Immature natural killer cell (primary cell): ENCODE measurements at places on chromosomes 12 and 14.

DNA sequence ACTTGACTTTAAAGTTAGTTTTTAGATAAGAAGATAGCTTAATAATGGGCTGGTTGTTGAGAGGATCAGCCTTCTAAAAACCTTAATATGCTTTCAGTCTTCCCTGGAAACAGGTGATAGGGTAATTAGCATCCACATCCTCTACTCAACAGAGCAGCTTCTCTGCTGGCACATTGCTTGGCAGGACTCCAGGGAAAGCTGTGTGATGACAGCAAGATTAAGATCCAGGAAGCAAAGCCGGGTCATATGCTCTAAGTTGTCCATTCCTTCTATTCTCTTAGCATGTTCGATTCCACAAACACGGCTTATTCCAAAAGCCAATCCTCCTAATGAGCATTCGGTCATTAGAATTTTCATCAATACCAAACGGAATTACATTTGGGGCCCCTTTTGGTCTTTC, 87.0 kb downstream of the HMGA2 start:
- peaks cover 4% of the 10 kb centered on the region for H3K36me3 ChIP-seq
- H3K4me3 ChIP-seq: no peak overlapping the region
- H3K4me1 ChIP-seq: no peaks in the 10 kb centered on the region
- DNase-seq: no peak
- H3K27me3 ChIP-seq: peaks cover 9% of the 10 kb centered on the region

DNA sequence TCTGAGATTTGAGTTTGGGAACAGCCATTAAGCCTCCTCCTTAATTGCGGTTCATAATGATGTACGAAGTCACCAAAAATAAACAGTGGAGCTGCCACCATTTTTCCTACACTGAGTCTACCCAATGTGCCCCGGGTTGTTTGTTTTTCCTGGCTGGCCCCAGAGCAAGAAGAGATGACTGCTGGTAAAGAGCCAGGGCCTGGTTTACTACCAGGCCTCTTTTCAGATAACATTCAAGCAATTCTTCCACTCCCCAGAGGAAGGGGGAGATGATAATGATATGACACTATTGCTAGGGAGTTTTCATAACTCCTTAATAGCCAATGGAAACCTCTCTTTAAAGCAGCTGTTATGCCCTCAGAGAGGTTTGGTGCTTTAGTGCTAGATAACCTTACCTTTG, 42.3 kb downstream of the BRAP start:
- no peak for DNase-seq
- H3K27me3 ChIP-seq: peaks cover 3% of the 10 kb centered on the region
- peaks cover 3% of the 10 kb centered on the region for H3K4me1 ChIP-seq
- no peak overlapping the region for H3K4me3 ChIP-seq
- H3K27ac ChIP-seq: no peak overlapping the region

- DNase-seq: no peak
- H3K4me3 ChIP-seq: no peak overlapping the region
- no peak overlapping the region for H3K27ac ChIP-seq
- H3K27me3 ChIP-seq: peaks cover 4% of the 10 kb centered on the region
- no peaks in the 10 kb centered on the region for H3K4me1 ChIP-seq
Observed at GRCh38 chr12:50042693-50043092, 14.7 kb upstream of the ASIC1 start.

GRCh38 chr14:61346221-61346620, 24.8 kb downstream of the PRKCH start:
- H3K27me3 ChIP-seq: peaks cover 39% of the 10 kb centered on the region
- peaks cover 8% of the 10 kb centered on the region for H3K36me3 ChIP-seq
- H3K4me3 ChIP-seq: peak overlapping the region; percentile 77
- H3K27ac ChIP-seq: peak overlapping the region; percentile 97

GRCh38 chr12:121990692-121991603, 30.7 kb upstream of the BCL7A start:
- DNase-seq: no peak
- peaks cover 2% of the 10 kb centered on the region for H3K4me1 ChIP-seq
- H3K27me3 ChIP-seq: peaks cover 7% of the 10 kb centered on the region
- no peak overlapping the region for H3K27ac ChIP-seq
- no peaks in the 10 kb centered on the region for H3K36me3 ChIP-seq
- no peak overlapping the region for H3K4me3 ChIP-seq

GRCh38 chr12:6494258-6494743, 399 bp downstream of the NCAPD2 start:
- no peak for DNase-seq
- H3K36me3 ChIP-seq: no peaks in the 10 kb centered on the region
- peak overlapping the region; percentile 97 for H3K27ac ChIP-seq
- H3K4me1 ChIP-seq: peaks cover 45% of the 10 kb centered on the region
- H3K27me3 ChIP-seq: peaks cover 9% of the 10 kb centered on the region

DNA sequence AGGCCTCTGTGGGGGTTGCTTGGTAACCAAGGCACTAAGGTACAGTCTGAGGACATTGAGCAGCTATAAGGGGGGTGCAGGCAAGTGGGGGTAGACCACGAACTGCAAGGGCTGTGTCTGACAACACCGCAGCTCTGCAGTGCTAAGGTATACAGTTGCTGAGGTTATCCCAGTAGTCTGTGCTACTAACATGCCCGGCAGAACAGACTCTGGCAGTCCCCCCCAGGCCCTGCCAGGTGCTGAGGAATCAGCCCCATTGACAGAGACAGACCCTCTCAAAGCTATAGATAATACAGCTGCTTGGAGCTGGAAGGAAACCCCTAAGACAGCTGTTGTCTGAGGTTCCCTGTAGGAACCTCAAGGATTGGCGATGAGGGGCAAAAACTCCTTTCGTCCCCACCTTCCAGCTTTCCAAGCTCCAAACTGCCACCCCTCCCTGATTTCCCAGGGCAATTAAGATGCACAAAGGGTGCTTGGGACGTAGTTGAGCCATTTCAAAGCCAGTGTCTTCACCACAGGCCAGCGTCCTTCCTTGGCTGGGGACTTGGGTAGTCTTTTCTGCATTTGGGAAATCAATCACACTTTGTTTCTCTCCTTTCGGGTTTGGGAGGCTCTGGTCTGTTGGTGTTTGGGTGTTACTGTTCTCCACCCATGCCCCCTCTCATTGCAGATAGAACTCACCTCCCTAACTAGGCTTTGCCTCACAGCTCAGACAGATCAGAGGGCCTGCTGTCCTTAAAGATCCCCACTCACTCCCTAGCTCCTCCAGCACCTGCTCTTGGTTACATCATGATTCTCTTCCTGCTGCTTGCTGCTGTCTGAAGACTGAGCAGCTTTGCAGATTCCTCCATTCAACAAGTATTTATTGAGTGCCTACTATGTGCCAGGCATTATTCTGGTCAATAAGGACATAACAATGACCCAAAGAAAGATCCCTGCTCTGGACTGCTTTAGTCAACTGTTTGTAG, 2.0 kb upstream of the MYH7 start:
- no peak for DNase-seq
- peaks cover 3% of the 10 kb centered on the region for H3K4me1 ChIP-seq

- H3K27me3 ChIP-seq: peaks cover 42% of the 10 kb centered on the region
- peak overlapping the region; percentile 99 for H3K4me3 ChIP-seq
- DNase-seq: no peak
- H3K27ac ChIP-seq: peak overlapping the region; percentile 99
- peaks cover 8% of the 10 kb centered on the region for H3K36me3 ChIP-seq
Observed at GRCh38 chr12:57519796-57520052, 590 bp downstream of the DDIT3 start.

DNA sequence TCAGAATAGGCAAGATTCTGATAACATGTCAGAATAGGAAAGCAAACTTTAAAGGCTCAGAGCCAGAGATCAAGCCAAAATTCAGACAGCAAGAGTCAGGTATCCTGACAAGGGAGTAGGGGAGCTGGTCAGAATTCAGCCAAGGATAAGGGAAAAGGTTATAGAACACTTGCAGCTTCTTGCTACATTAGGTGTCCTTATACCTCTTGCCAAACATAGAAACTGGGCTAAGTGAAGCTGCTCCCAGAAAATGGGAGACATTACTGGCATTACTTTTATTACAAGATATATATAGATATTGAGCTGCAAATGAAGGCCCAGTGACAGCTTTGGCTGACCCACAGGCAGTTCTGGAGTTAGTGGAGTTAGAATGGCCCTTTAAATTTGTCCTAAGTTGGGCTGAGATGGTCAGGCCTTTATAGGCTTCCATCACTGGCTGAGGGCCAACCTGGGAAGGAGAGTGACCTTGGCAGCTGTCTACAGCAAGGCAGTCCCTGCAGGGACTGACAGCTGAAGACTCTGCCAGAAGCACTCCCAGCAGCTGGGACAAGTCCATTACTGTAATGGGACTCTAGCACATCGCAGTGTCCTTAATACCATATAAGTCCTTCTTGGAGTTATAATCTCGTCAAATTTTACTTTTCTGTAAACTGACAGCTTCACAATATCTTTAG, 83.0 kb downstream of the LRRC9 start:
- no peaks in the 10 kb centered on the region for H3K4me1 ChIP-seq
- DNase-seq: no peak
- no peaks in the 10 kb centered on the region for H3K36me3 ChIP-seq
- H3K27me3 ChIP-seq: peaks cover 10% of the 10 kb centered on the region

GRCh38 chr12:79183926-79184325, 319.4 kb downstream of the SYT1 start:
- H3K4me3 ChIP-seq: no peak overlapping the region
- no peak for DNase-seq
- H3K27me3 ChIP-seq: no peaks in the 10 kb centered on the region
- H3K27ac ChIP-seq: no peak overlapping the region

DNA sequence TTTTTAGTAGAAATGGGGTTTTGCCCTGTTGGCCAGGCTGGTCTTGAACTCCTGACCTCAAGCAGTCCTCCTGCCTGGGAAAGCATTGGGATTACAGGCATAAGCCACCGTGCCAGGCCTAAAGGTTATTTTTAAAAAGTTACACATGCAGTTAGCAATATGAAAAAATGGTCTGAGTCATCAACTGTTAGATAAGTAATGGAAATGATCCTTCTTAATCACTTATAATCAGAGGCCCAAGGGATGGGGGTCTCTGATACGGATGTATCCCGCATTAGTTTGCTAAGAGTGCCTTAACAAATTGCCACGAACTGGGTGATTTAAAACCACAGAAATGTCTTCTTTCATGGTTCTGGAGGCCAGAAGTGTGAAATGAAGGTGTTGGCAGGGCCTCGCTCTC, 54.1 kb upstream of the FERMT2 start:
- H3K27me3 ChIP-seq: no peaks in the 10 kb centered on the region
- H3K4me3 ChIP-seq: no peak overlapping the region
- DNase-seq: no peak
- no peaks in the 10 kb centered on the region for H3K36me3 ChIP-seq
- no peaks in the 10 kb centered on the region for H3K4me1 ChIP-seq

GRCh38 chr12:108916336-108916735, 36.4 kb downstream of the DAO start:
- H3K36me3 ChIP-seq: no peaks in the 10 kb centered on the region
- H3K27ac ChIP-seq: no peak overlapping the region
- H3K27me3 ChIP-seq: peaks cover 10% of the 10 kb centered on the region
- H3K4me1 ChIP-seq: no peaks in the 10 kb centered on the region
- H3K4me3 ChIP-seq: no peak overlapping the region

DNA sequence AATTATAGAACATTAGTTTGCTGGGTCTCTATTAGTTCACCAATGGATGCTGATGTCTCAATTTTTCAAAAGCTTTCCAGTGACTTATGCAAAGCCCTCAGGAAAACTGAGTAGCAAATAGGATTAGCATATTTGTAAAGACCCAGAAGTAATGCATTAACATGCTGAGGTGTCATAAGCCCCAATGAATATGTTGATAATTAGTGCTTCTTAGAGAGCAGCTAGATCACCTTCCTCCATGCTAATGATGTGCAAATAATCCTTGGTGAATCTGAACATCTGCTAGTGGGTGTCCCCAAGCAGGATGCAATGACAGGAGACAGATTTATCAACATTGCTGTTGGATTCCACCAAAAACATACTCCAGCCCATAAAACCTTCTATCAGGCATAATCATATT, 19.0 kb downstream of the IFNG start:
- no peak for DNase-seq
- H3K27me3 ChIP-seq: no peaks in the 10 kb centered on the region
- H3K4me3 ChIP-seq: no peak overlapping the region
- peaks cover 4% of the 10 kb centered on the region for H3K36me3 ChIP-seq
- H3K4me1 ChIP-seq: peaks cover 30% of the 10 kb centered on the region
- H3K27ac ChIP-seq: no peak overlapping the region

GRCh38 chr14:101595349-101595748, 34.1 kb downstream of the DIO3 start:
- peak overlapping the region; percentile 91 for H3K27ac ChIP-seq
- no peaks in the 10 kb centered on the region for H3K36me3 ChIP-seq
- DNase-seq: no peak
- H3K27me3 ChIP-seq: peaks cover 3% of the 10 kb centered on the region
- peaks cover 52% of the 10 kb centered on the region for H3K4me1 ChIP-seq

GRCh38 chr12:127981875-127982274, 285.1 kb upstream of the TMEM132C start:
- no peak overlapping the region for H3K4me3 ChIP-seq
- H3K27ac ChIP-seq: no peak overlapping the region
- H3K27me3 ChIP-seq: peaks cover 5% of the 10 kb centered on the region
- H3K36me3 ChIP-seq: no peaks in the 10 kb centered on the region

GRCh38 chr12:73221836-73222235, 949.7 kb downstream of the TRHDE start:
- H3K36me3 ChIP-seq: no peaks in the 10 kb centered on the region
- no peak overlapping the region for H3K27ac ChIP-seq
- H3K4me1 ChIP-seq: no peaks in the 10 kb centered on the region
- no peak for DNase-seq
- H3K4me3 ChIP-seq: no peak overlapping the region

DNA sequence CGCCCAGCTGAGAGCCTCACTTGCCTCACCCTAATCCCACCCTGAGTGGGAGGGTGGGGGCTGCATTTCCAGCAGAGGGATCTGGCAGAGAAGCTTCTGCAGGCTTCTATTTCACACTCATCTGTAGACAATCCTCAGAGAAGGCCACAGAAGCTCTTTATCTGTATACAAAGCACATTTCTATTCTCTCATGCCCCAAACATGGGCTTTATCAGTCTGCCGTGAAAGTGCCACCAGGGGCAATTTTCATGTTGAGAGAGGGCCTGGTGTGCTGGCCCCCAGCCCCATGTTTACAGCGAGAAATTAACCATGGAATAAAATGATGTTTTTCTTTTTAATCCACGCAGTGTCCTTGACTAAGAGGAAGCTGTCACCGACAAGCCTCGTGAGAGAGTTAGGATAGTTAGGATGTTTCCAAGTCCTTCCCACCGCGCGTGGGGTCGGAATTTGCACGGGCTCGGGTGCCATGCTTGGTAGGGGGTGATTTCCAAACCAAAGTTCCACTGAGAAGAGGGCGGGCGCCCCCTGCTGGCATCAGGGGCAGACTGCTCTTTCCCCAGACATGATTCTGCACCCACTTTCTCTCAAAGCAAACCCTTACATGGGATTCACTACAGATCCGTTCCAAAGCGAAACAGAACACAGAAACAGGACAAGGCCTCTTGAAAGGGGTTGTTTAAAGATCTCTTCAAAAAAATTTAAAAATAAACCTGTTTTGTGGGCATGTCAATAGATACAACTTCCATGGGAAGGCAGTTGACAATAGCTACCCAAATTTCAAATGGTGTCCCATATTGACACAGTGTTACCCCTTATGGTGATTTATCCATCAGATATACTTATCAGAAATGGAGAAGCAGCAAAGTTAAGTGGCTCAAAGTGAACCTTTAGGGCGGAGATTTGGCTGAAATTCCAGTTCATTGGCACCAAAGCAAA, 19.4 kb downstream of the BDKRB1 start:
- peaks cover 2% of the 10 kb centered on the region for H3K27me3 ChIP-seq
- H3K27ac ChIP-seq: no peak overlapping the region
- no peak overlapping the region for H3K4me3 ChIP-seq
- peak; percentile 7 for DNase-seq
- H3K36me3 ChIP-seq: peaks cover 4% of the 10 kb centered on the region
